ENCODE measurements at places on chromosomes 4 and X.

GRCh38 chrX:133370696-133371275 lies 44.5 kb downstream of the GPC4 start:
- no peak for DNase-seq

DNA sequence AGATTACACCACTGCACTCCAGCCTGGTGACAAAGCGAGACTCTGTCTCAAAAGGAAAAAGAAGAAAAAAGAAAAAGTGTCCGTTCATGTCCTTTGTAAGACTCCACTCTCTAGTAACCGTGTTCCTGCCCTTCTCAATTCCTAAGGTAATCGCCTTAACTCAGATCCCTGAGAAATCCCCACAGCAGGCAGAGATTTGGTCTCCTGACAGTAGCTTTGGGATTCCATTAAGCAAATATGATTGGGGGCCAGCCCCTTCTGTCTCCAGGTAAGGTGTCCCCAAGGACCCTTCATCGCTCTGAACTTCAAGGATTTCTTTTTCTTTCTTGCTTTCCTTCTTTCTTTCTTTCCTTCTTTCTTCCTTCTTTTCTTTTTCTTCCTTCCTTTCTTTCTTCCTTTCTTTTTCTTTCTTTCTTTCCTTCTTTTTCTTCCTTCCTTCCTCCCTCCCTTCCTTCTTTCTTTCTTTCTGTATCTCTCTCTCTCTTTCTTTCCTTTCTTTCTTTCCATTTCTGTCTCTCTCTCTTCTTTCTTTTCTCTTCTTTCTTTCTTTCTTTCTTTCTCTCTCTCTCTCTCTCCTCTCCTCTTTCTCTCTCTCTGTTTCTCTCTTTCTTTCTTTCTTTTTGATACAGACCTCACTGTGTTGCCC lies 2.1 kb upstream of the ASMT start:
- DNase-seq = no peak

GRCh38 chr4:167973513-167973912 lies 118.8 kb upstream of the ANXA10 start:
- DNase-seq = no peak

DNA sequence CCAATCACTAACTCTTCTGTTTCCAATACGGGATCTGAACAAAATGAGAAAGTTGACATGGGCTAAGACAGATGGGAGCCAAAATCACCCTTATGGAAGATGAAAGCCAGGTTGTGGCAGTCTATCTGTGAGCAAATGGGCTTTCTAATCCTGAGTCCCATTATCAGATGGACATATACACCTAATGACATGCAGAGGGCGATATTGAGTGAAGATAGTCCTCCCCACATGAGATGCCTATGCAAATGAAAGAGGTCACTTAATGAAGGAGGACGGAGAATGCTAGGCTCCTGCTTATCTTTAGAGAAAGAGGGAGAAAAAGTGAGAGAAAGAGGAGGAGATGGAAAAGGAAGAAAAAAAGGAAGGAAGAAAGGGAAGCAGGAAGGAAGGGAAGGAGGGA lies 547.5 kb downstream of the NLGN4X start:
- DNase-seq = no peak

GRCh38 chr4:97587912-97588311 lies 555.4 kb downstream of the STPG2 start:
- DNase-seq = no peak

DNA sequence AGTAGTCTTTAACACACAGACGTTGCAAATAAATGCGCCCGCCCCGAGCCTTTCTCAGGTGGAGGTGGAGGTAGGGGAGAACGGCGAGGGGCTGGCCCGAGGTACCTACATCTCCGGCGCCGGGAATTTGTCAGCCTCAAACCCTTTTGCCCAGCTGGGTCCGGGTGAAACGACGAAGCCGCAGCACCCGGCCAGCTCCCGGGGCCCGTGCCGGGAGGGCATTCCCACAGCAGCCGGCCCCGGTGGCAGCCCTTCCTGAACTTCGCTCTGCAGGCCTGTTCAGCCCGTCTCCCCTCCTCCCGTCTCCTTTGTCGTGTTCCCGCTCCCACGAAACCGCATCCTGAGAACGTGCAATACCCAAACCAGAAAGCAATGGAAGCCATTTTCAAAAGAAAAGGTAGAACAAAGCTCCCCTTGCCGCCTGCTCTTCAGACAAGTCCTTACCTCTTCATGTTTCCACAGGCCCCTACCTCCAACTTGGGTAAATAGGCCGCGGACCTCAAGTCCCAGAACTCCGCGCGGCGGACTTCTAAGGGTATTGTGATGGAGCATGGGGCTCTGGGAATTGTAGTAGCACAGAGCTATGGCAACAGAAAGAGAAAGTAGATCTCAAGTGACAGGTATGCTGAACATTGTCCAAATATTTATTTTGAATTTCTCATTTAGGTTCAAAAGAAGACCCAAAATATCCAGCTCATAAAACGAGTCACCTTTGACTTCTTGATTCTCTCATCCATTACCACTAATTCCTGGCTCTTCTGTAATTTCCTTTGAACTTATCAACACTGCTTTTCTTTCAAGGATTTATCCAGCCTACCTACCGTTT lies at the start of gene RBM41:
RBM41 (minus strand) TSS at position 501 of the 826 bp plus-strand sequence; CDS start at position 452, 49 bp downstream.
- DNase-seq = peak; percentile 78

GRCh38 chr4:113409181-113409580 lies 352.4 kb downstream of the CAMK2D start:
- no peak for DNase-seq

- no peak for DNase-seq
These were observed 147.5 kb upstream of the TTC29 start for GRCh38 chr4:147093206-147093605.

- DNase-seq = peak; percentile 9
These were observed 383.0 kb upstream of the TENM3 start for GRCh38 chr4:181860157-181860556.

DNA sequence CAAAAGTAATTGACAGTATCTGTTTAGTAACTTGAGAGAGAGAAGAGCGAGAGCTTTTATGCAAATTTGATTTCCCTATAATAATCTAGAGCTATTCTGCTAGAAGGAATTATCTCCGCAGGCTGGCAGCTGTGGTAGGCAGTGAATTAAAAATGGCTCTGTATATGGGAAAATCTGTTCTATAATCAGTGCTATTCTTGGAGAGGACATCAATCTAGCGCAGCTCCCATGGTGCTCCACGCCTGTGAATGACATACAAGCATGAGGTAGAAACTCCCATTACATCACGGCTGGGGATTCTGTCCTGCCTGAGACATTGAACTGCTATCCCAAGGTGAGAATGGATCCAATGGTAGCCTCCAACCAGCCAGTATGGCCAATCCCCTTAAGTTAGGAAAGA lies 179.0 kb downstream of the DHX15 start:
- no peak for DNase-seq

GRCh38 chrX:132908891-132909290 lies 49.5 kb downstream of the HS6ST2 start:
- DNase-seq = no peak

- no peak for DNase-seq
These were observed 247.7 kb upstream of the FTHL17 start for GRCh38 chrX:31319586-31319985.

GRCh38 chr4:18314731-18315130 lies 293.2 kb upstream of the LCORL start:
- DNase-seq = peak; percentile 17

- DNase-seq = no peak
These were observed 1.9 kb downstream of the THAP6 start for GRCh38 chr4:75516144-75516543.

DNA sequence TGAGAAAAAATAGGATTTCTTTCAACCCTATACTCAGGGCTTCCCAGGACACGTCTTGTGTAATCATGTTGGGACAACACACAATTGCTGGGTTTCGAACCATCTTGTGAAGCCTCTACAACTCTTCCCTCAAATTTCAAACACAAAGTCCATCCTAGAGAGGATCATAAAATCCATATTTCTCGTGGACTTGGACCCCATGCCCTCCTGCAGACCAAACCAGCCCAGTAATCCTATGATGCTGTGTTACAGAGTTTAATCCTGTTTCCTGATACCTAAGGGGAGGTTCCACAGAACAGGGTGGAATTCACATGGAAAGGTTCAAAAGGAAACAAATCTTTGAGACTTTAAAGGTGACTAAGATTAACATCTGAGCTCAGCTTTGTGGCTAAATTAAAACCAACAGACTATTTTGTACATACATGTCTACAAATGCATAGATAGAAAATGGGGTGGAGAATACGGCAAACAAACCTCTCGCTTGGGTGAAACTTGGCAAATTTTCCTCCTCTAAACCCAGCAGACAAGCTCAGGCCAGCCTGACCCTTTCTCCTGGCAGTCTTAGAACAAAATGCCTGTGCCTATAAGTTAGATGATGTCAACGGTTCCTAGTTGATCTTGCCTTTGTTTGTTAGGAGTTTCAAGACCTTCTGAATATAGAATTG lies 38.1 kb downstream of the EGFL6 start:
- DNase-seq = no peak

DNA sequence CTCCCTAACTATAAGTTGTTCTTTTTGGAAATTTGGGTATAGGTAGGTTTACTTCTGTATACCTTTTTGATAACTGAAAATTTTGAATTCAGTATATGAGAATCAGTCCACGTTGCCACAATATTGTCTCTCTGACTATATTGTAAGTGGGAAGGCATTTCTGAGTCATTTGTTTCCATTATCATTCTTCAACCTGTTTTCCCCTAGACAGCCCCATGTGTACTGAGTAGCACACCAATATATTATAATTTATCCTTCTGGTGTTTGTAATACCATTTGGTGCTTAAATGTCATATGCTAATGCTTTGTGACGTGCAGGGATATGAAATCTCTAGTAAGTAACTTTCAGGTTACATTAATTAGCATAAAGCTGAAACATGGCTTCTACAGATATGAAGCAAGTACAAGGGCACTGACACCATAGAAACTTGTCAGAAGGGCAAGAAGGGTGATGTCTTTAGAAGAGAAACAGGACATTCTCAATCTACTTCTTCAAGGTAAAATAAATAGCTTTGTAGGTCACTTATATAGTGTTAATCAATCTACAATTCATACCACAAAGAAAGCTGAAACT lies 27.7 kb downstream of the PAK3 start:
- no peak for DNase-seq

DNA sequence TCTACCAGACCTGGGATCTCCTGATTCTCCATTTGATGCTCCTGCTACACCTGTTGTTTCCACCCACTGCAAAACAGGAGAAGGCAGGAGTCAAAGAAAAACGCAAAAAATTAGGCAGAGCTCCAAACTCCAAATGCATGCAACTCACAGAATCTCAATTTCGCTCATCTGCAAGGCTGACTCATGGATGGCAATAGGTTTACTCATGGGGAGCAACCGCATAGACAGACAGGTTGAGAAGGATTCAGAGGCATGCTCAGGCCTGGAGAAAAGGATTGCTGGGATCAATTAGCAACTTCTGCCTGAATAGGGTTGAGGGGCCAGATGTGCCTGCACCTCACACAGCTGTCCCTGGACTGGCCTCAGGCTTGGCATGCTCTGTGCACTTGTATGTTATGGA lies 231.0 kb downstream of the LDB2 start:
- no peak for DNase-seq

DNA sequence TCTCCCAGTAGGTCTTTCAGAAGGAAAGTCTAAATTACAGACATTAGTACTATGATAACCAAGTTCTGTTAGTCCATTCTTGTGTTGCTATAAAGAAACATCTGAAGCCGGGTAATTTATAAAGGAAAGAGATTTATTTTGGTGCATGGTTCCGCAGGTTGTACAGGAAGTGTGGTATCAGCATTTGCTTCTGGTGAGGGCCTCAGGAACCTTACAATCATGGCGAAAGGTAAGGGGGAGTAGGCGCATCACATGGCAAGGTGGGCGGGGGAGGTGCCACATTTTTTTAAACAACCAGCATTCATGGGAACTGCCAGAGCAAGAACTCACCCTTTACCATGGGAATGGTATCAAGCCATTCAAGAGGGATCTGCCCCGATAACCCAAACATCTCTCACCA lies 26.2 kb upstream of the USP46 start:
- no peak for DNase-seq

GRCh38 chr4:138114434-138114833 lies 127.7 kb downstream of the SLC7A11 start:
- DNase-seq = no peak

DNA sequence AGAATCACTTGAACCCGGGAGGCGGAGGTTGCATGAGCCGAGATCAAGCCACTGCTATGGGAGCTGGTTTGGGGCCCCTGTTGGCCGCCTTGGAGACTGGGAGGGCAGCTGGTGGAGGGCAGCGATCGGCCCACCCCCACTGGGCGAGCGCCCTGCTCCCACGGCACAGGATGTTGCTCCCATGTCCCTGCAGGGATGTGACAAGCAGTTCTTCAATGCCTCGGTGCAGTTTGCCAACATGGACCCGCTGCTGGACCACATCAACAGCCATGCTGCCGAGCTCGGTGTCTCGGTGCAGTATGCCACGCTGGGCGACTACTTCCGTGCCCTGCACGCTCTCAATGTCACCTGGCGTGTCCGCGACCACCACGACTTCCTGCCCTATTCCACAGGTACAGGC lies 19.4 kb downstream of the MAN2B2 start:
- DNase-seq = no peak

GRCh38 chr4:47224361-47224760 lies 193.0 kb downstream of the GABRB1 start:
- DNase-seq = no peak

DNA sequence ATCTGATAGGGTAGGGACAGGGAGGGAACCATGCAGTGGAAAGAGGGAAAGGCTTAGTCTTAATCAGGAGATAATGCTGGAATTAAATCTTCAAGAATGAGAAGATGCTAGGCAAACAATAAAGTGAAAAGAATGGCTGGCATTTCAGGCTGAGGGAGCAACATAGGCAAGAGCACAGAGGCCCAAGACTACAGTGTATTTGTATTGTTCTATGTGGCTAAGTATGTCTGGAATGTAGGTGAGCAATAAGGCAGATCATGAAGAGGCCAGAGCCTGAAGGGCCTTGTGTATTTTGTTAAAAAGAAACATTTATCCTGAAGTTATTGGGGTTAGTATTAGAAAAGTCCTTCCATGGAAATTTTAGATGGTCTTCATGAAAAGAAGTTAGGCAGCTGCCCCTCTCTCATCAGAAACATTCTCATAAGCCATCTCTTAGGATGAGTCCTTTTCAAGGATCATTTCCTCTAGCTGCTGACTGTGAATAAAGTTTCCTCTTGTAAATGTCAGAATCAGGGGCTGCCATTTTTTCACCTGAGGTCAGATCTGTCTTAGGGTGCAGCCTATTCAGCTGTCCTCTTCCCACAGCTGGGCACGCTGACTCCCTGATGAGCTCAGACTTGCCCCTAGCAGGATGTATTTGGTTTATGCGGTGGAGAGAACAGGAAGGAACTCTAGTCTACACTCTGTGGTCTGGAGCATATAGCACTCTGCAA lies 46.3 kb downstream of the ATP10D start:
- DNase-seq = no peak

GRCh38 chr4:23305026-23305425 lies 584.8 kb downstream of the PPARGC1A start:
- no peak for DNase-seq

GRCh38 chr4:65865489-65865888 lies 195.2 kb upstream of the EPHA5 start:
- DNase-seq = no peak

DNA sequence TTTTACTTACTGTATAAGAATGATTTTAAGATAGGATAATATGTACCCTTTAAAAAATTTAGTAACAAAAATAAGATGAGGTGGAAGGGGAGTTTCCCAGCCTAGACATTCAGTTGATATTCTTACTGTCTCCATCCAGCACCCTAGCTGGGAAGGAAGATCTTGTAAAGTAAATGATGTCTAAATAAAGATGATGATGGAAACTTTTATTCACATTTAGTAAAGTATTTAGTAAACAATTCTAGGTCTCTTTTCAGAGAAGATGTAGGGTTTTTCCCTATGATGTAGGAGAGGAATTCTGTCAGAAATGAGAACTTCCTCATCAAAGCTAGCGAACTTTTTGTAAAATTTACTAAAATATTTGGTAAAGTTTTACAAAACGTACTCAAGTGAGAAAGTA lies 136.8 kb downstream of the RAPGEF2 start:
- DNase-seq = no peak

All from NCI-H510A treated with DMSO at 0.1 percent for 48 hours (cell line).